ENCODE measurements at places on chromosomes 1 and 21.

DNA sequence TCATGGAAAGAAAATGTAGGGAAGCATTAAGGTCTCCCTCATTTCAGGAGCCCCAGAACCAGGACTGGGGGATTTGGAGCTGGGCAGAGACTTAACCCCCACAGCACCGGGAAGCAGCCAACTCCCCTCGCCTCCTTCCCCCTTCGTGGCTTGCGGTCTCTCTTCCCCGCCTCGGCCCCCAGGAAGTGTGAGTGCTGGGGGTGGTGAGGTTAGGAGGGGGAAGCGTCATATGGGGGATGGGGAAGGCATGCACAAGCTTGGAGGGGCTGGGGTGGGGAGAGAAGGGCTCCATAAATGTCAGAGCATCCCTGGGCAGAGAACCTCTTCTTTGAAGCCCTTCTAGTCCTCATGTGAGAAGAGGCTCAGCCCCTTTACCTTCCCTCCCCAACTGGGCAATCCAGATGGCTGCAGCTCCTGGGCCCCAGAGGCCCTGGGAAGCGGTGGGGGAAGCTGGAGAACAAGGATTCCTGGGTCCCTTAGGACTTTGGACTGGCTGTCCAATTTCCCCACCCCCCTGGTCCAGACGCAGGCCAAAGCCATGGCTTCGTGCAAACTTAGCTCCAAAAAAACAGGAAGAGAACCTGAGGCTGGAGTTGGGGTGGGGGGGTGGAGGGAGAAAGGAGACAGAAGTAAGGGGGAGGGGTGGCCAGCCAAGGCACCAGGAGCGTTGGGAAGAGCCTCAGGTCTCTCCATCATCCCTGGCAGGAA is 7.8 kb downstream of the ZBTB7B start:
- no peak for DNase-seq

DNA sequence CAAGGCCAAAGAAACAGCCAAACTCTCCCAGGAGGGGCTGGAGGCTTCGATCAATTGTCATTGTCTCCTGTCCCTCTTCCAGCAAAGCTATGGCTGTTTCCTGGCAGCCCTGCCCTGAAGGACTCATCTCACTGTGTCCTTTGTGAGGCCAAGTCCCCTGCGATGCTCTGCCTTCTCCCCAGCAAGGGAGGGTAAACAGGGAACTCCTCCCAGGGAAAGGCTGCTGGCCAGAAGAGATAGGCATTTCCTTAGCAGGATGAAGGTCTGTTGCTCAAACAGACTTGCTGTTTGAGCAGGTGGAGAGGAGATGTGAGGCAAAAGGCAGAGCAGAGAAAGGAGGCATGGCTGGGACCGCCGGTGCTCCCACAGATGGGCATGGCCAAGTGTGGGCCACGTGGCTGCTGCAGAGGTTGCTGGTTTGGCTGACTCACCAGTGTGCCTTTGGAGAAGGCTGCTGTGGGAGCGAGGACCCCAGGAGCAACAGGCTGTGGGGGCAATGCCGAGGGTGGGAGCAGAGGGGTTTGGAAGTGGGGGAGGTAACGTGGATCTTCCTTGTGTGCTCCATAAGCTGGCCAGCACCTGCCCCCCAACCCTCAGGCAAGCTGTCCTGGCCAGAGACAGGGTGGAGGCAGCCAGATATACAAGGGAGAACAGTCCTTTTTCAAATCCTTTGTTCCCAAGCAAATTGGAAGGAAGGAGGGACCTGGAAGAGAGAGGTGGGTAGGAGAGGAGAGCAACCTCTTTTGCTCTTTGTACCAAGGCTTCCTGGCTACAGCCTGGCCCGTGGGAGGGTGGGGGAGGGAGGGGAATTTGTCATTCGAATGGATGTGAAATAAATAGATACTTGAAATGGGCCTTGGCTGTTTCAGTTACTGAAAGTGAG is 449.8 kb downstream of the SIPA1L2 start:
- DNase-seq, result no peak

DNA sequence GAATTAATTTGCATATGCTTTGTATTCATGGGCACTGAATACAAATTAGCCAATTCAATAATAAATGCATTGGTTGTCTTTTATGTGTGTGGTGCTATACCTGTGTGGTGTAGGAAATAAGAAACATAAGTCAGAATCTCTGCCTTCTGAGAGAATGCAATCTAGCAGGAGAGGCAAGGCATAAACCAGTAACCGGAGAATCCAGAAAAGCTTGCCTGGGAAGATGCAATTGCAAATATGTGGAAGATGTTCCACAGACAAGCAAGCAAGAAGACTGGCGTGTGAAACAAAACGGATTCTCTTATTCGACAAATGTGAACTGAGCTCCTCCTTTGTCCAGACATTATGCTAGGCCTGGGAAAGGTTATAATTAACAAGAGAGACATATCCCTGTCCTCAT is 134.3 kb downstream of the NR5A2 start:
- DNase-seq, result no peak

- DNase-seq, result peak; percentile 89
These were observed 22.7 kb downstream of the INAVA start for GRCh38 chr1:200917291-200917817.

DNA sequence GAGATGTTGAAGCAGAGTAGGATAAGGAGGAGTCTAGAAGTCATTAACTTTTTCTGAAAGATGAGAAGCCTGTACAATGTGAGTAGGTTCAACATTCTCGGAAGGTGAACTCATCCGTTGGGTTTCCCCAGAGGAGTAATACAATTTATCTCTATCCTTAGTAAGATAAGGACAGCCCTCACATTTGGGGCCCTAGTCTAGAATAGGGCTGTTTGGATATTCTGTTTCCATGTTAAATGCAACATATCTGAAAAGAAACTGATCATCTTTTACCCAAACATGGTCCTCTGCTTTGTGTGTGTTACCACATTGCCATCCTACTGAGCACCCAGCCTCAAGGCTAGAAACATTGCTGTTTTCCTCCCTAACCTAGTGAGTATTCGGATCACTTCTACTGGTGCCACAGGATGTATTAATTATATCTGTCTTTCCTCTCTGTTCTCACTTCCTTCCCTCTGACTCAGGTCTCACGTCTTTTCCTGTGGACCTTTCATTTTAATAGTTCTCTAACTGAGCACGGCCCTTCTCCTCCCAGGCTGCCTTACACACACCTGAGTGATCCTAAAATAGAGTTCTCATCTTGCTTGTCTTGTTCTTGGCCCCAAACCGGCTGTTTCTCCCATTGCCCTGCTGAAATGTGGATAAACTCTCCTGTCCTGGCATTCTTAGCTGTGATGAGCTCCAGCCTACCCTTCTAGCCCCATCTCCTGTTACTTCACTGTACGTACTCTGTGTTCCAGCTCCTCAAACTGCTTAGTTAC is 91.7 kb downstream of the CDC14A start:
- no peak for DNase-seq

DNA sequence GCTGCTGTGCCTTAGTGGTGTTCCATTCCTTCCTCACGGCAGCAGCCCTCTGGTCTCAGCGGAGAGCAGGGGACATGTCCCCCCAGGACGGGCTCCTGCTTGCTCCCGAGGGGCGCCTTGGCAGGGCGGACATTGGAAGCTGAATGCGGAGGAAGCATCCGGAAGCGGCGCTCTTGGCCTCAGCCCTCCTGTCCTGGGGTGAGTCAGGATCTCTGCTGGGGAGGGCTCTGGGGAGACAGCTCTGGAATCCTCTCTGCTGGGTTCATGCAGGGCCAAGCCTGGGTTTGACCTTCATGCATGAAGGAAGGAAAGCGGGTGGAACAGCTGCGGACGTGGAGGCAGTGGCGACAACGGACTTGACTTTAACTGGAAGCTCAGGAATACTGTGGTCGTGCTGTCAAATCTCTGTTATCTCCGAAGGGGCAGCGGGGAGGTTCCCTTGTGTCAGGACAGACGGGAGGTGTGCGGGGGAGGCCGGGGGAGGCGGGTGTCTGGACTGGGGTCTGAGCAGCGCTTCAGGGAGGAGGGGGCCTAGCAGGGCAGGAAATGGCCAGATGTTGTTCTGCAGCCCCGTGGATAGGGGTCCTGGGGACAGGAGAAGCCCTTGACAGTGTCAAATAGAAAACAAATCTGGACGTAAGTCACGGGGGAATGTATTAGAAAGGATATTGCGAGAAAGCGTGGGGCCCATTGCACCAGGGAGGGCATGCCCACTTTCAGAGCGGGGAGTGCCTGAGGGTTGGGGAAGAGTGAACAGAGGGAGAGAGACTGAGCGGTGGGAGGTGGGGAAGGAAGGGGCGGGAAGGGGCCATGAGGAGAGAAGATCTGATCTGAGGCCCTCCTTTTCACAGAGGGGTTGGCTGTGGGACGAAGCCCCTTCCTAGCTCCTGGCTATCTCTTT is 26.6 kb downstream of the CRYAA start:
- no peak for DNase-seq

GRCh38 chr1:239123260-239123659 is 263.1 kb upstream of the CHRM3 start:
- no peak for DNase-seq

- no peak for DNase-seq
These were observed 521.6 kb downstream of the PLPP3 start for GRCh38 chr1:56057466-56058405.

DNA sequence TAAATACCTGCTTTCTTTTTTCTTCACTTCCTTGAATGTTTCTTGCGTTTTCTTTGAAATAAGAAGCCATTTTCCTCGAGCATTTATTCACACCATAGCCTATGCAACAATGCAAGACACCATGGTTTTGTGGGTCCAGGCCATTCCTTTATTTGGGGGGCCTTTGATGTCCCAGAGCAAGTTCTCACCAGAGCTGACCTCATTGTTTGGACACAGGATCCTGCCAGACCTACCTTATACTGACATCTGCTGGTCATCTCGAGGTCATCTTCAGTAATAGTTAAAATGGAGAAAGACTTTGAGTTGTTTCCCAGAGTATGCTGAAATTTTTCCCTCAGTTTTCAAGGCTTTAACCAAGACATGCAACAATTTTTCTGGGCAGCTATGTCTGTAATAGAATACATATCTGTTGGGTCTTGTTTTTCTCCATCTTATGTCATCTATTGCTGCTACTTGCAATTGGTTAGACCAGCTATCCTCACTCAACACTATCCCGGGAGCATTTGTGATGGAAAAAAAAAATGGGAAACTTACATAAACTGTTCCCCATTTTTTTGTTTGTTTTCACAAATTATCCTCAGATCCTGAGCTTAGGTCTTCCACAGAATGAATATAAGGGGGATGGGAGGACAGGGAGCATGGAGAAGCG is 34.0 kb upstream of the BACE2 start:
- no peak for DNase-seq

- DNase-seq, result no peak
These were observed 21.8 kb downstream of the MMEL1 start for GRCh38 chr1:2611031-2611501.

GRCh38 chr1:53271446-53272090 is 33.2 kb upstream of the MAGOH start:
- no peak for DNase-seq

DNA sequence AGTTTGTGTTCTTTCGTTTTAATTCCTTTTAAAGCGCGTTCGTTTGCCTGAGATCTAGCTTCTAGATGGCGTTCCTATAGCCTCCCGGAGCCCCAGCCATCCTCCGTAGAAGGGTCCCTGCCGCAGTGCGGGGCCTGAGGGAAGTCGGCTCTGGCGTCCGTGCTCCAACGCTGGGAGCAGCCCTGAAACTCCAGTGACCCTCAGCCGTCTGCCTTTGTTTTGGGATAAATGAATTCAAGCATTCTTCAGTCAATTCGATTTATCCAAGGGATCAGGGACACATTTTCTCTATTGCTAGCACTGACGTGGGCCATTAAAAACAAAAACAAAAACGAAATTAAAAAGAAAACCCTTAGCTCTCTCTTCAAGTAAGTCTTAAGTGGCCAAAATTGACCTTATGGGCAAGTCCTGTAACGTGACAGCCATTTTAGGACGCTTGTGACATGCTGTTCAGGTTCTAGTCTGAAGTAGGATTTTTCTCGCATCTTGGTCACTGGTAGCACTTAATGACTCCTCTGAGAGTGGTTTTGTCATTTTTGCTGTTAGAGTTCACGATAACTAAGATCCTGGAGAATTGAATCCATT is 742 bp upstream of the HSPA13 start:
- DNase-seq, result no peak

- DNase-seq, result no peak
These were observed 213.7 kb upstream of the VAMP3 start for GRCh38 chr1:7557301-7557891.

GRCh38 chr1:211382714-211383480 is 56.3 kb downstream of the TRAF5 start:
- peak; percentile 69 for DNase-seq

GRCh38 chr21:44881198-44881872 is 7.8 kb upstream of the PTTG1IP start:
- DNase-seq, result no peak

- no peak for DNase-seq
These were observed 634 bp downstream of the MYCBP start for GRCh38 chr1:38872401-38873026.

- DNase-seq, result no peak
These were observed 58.0 kb downstream of the MEGF6 start for GRCh38 chr1:3553166-3553939.

- DNase-seq, result no peak
These were observed 65.5 kb upstream of the AK4 start for GRCh38 chr1:65082346-65083040.

DNA sequence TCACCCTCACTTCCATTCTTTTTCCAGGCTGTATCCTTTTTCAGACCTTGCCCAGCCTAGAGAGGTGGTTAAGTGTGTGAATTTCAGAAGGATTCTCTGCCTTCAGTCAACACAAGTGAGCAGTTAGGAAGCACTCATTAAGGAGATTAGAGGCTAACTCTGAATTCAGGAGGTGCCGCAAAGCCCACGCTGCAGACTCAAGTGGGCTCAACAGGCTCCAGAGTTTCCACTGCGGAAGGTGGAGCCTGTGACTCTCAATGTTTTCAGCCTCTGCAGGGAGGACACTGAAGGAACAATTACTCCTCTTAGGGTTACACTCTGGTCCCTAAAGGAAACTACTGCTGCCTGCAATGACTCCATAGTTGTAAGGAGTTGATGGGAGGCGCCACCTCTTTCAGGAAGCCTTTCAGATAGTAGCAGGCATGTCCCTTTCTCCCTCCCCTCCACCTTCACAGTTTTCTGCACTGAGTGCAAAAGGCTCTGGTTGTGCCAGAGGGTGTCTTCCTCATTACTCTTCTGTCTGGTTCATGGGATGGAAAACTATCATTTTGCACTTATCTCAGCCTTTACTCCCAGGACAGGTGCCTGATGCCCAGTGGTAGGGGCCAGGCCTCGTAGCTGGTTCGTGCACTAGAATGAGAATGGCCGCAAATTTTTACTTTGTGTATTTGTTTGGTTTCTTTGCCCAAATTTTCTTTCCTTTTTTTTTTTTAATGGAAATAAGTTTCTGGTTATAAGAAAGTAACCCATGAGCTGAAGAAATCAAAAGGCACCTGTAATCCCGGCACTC is 55.2 kb upstream of the SELENON start:
- no peak for DNase-seq

GRCh38 chr1:24015221-24016210 is 35.4 kb upstream of the SRSF10 start:
- DNase-seq, result no peak

DNA sequence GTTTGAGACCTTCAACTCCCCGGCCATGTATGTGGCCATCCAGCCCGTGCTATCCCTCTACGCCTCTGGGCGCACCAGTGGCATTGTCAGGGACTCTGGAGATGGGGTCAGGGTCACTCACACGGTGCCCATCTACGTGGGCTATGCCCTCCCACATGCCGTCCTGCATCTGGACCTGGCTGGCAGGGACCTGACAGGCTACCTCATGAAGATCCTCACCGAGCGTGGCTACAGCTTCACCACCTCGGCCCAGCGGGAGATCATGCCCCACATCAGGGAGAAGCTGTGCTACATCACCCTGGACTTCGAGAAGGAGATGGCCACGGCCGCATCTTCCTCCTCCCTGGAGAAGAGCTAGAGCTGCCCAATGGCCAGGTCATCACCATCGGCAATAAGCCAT is 36.5 kb upstream of the ZP4 start:
- DNase-seq, result no peak
